ENCODE measurements at places on chromosomes 4 and X. TPM values are rescaled to one million over a fixed set of nuclear protein-coding genes. Genes with fewer than 3 reads are reported as not detected.

PNMA6A gene
- 3.1 TPM for total RNA-seq

VCX2 gene
- not detected for total RNA-seq

NWD2 gene
- not detected for total RNA-seq

PDZD4 gene
- total RNA-seq, result 48.5 TPM

TNMD gene
- not detected for total RNA-seq

CLCN4 gene
- total RNA-seq, result 1.8 TPM

TMEM31 gene
- not detected for total RNA-seq

RASSF6 gene
- total RNA-seq, result 0.69 TPM
